ENCODE measurements at places on chromosomes 7 and 10.

- DNase-seq, result no peak
Measured at GRCh38 chr7:149562602-149563001, 65.0 kb upstream of the ZNF746 start.

DNA sequence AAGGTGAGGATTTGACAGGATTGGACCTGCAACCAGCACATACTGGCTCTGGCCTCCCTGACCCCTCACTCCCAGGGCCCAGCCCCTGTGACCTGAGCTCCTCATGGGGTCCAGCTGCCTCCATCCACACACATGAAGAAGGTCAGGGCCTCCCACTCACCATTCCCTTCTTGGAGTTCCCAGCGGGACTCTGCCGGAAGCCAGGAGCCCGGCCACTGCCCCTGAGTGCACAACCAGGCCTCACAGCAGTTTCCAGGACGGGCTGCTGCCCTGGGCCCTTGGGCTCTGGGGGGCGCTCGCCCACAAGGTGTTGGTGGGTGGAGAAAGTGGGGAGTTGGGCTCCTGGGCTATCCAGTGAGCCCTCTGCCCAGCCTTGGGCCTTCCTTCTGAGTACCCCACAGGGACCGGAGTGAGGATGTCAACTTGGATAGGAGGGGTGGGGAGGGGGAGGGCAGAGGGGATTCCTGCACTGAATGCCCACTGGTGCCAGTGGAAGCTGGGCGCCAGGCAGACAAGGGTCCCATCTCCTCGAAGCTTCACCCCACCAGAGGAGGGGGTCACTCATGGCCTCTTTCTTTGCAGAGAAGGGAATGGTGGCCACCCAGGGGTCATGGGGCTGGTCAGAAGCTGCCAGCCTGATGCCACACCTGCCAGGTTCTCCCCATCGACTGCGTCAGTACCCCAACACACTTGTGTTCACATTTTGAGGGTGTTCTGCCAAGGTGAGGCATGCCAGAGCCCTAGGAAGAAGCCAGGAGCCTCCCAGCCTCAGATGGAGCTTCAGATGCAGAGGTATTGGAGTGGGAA lies 115.3 kb downstream of the PTPN20 start:
- no peak for DNase-seq

DNA sequence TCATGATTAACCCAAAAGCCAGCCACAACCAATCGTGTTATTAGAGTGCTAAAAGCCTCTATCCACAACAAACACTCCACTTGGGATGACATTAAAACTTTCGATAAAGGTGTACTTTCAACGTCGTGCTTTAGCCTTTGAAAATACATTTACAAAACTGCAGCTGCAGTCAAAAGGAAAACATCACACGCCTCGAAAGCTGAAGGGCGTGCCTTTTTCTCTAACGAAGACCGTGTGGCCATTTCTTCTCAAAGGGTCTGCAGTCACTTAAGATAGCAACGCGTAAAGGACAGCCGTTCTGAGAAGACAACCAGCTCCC lies 1.1 kb downstream of the ARHGAP12 start:
- DNase-seq, result no peak

DNA sequence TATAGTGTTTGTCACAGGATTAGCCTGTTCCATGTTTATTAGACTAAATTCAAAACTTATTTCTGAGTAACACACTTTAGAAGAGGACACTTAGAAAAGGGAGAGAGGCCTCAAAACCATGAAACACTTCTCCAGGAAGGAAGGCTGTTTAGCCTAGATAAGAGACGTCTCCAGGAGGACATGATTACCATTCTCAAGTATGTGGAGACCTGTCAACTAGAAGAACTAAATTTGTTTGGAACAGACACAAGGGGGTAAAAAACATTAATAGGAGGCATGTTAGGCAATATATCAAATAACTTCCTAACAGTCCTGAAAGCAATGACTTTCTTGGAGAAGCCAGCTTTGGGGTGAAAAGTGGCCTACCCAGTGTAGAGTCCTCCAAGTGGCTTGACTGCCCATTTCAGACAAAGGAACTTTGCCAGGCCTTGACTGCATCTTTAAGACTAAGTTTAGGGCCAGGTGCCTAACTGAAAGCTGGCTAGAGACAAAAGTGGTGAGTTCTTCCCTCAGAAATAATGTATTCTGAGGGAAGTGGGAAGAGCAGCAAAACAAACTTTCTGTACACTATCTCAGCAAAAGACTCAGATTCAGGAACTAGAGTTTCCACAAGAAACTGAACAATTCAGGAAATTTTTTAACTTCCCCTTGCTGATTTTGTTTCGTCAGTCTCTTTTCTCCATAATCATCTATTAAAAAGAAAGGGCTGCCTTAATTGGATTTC lies 11.8 kb downstream of the NCOA4 start:
- peak; percentile 57 for DNase-seq

DNA sequence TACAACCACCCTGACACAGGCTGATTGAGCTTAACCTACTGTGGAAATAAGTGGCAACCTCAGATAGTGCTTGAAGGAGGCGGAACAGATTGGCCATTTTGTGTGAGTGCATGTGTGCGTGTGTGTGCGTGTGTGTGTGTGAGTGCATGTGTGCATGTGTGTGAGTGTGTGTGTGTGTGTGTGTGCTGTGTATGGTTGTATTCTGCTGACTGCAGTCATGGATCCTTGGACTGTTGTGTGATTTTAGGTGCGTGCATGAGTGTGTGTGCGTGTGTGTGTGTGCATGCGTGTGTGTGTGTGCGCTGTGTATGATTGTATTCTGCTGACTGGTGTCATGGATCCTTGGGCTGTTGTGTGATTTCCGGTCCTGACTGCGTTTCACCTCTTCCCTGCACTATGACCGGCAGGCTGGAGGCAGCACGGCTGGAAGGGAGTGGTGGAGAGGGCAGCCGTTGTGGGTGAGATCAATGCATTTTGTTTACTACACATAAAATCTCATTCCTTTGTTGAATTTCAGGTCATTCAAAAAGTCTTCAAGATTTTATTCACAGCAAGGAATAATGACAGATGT lies 6.3 kb downstream of the IQCE start:
- DNase-seq, result no peak

- DNase-seq, result no peak
Measured at GRCh38 chr10:62618054-62618453, 186.5 kb upstream of the ADO start.

- no peak for DNase-seq
Measured at GRCh38 chr7:51518646-51519045, 202.0 kb upstream of the COBL start.

GRCh38 chr10:125316436-125316835 lies 156.1 kb upstream of the CTBP2 start:
- no peak for DNase-seq

DNA sequence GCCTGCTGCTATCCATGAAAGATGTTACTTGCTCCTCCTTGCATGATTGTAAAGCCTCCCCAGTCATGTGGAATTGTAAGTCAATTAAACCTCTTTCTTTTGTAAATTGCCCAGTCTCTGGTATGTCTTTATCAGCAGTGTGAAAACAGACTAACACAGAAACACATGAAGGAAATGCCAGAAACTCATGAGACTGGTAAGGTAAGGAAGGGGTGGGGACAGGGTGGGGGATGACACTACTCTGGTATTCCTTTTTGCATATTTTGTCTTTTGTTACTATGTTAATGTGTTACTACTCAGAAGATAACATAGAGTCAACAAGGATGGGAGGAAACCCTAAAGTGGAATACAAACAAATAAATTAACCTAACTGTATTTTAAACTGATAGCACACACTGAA lies 69.8 kb upstream of the DRGX start:
- no peak for DNase-seq

- no peak for DNase-seq
Measured at GRCh38 chr7:43124388-43124787, 11.9 kb downstream of the HECW1 start.

DNA sequence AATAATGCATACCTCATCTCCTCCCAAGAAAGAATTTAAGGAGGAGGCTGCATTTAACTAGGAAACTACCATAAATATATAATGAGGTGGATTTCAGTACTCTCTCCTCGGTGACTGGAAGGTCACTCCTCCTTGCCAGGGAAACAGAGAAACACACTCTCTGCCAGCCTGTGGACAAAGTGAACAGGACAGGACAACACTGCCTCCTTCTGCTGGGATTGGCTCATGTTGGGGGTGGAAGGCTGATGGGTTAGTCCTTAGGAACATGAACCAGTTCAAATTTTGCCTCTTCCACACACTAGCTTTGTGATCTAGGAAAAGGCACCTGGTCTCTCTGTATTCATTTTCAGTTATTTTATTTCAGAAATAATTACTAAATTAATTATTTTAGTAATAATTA lies 50.6 kb upstream of the STEAP4 start:
- no peak for DNase-seq

GRCh38 chr10:71631007-71631861 lies 88.3 kb downstream of the C10orf105 start:
- DNase-seq, result no peak

GRCh38 chr7:95867309-95867708 lies 95.0 kb downstream of the DYNC1I1 start:
- no peak for DNase-seq

- DNase-seq, result no peak
Measured at GRCh38 chr10:87757685-87758084, 60.3 kb downstream of the ATAD1 start.

GRCh38 chr7:45873355-45873754 lies 473 bp upstream of the CCDC201 start:
- no peak for DNase-seq

- DNase-seq, result no peak
Measured at GRCh38 chr10:13984647-13985155, 346.0 kb downstream of the FRMD4A start.

- no peak for DNase-seq
Measured at GRCh38 chr10:75108684-75109458, 2.6 kb upstream of the SAMD8 start.

DNA sequence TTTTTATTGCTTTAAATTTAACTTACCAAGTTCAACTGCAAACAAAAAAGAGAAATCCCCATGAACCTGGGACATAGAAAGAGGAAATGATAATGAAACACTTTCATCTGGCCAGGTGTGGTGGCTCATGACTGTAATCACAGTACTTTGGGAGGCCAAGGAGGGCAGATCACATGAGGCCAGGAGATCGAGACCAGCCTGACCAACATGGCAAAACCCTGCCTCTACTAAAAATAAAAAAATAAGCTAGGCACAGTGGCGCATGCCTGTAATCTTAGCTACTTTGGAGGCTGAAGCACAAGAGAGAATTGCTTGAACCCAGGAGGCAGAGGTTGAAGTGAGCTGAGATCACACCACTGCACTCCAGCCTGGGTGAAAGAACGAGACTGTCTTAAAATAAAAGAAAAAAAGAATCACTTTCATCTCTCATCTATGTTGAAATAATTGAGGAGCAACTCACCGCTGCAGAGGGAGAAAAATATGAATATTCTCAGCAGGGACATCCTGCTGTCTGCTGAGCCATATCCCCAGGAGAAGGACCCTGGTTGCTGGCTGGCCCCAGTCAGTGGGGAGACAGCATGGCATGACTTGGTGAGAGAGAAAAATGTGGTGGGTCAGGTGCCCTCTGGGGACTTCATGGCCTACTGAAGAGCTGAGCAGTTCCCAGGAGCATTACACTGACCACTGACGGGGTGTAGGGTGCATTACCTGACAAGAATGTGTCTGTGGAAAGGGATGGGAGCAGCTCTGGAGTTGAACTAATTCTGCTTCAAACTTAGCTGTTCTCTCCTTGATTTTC lies 22.8 kb upstream of the TARP start:
- no peak for DNase-seq

DNA sequence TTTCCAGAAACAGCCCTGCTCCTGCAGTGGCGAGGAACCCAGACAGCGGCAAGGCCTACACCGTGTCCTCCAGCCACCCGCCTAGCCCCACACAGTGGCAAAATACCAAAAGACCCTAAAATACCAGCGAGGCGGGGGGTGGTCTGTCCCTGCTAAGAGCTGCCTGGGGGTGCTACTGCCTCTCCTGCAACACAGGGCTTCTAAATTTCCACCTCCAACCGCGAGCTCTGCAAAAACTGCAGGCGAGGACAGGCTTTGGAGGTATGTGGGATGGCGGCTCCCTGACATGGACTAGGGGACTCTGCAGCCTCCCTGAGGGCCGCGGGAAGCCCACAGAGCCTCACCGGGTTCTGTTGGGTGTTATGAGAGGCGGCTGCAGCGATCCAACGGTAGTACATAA lies 122.3 kb downstream of the WDR37 start:
- DNase-seq, result no peak

DNA sequence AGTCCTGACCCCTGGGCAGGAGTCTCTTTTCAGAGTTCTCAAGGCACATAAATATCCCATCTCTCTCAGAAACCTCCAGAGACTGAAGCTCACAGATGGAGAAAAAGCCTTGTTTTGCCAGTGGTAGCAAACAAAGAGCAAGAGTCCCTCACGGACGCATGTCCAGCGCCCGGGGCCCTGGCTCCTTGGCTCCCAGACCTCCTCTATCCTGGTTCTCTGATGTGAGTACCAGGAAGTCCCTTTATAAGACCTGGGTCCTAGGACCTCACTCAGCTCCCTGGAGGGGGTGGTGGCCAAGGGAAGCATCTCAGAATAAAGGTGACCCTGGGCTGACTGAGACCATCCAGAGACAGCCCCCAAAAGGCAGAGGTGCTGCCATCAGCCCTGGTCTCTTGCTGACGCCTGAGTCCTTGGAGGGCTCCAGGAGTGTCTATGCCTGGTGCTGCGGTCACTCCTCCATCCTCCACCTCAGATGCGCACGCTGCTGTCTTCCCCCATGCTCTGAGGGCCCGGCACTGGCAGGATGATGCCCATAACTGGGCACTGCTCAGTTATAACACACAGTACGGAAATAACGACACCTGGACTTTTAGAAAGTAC lies 221.5 kb downstream of the TNS3 start:
- no peak for DNase-seq

- no peak for DNase-seq
Measured at GRCh38 chr10:547591-548081, 141.8 kb downstream of the DIP2C start.

DNA sequence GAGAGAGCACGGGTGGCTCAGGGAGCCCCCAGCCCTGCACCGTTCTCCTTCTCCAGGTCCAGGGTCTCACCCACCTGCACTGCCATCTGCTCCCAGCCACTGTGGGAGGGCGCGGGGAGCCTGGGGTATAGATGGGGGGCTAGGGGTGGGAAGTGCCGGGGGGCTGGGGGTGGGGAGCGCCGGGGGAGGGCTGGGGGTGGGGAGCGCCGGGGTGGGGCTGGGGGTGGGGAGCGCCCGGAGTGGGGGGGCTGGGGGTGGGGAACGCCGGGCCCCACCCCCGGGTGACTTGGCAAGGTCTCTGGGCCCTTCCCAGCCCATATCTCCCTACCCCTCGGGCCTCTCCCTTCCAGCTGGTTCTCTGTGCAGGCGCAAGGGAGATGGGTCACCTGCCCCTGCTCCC lies at the start of gene GRIFIN:
Gene GRIFIN (minus strand): TSS at position 101 of the 400 bp plus-strand sequence. CDS start 15 bp downstream, at position 86.
- no peak for DNase-seq

- DNase-seq, result peak; percentile 64
Measured at GRCh38 chr10:88986549-88987242, 3.9 kb upstream of the FAS start.

GRCh38 chr10:2119316-2119715 lies 382.0 kb upstream of the ADARB2 start:
- DNase-seq, result no peak

DNA sequence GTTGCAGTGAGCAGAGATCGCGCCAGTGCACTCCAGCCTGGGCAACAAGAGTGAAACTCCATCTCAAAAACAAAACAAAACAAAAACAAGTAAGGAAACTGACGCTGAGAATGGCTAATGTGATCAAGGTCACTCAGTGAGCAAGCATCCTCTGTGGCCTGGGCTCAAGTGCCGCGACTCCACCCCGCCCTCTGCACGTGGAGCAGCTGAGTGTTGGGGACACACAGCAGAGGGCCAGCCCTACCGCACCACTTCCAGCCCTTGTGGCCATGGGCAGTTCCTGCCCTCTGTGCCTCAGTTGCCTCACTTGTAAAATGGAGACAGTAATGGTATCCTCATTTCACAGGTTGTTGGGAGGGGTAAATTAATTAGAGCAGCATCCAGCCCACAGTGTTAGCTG lies 21.0 kb upstream of the OPALIN start:
- no peak for DNase-seq

GRCh38 chr7:55436457-55436856 lies 71.3 kb downstream of the LANCL2 start:
- no peak for DNase-seq
